GM23338 (cell line): ENCODE measurements at places on chromosomes 11 and 22.

DNA sequence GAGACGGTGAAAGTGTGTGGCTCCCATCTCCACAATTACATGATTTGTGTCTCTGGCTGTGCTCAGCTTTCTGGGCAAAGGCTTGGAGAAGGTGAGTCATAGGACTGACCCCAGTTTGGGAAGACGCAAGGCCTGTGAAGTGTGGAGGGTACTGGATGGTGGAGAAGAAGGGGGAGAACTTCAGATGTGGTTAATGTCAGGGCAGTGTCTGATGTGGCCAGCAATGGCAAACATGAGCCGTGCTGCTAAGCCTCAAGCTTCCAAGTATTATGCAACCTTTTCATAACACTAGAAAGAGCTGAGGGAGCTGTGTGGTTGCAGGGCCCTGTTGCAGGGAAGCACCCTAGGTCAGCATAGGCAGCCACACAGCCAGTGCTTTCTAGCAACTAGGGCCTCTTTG lies 110.9 kb downstream of the NTM start:
- DNase-seq = no peak

DNA sequence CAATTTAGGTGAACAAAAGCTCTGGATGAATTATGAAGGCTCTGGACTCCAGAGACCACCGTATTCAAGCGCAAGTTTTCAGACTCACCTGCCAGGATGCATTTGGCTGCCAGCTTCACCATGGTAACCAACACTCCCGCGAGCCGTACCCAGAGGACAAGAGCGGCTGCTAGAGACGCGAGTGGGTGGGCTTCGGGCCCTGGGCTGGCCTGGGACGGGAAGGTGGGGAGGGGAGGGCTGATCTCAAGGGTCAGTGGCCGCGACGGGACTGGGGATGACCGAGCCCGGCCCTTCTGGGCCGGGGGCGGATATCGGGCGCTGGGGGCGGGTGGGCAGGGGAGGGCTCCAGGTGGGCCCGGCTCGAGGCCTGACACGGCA lies 344 bp downstream of the IFT27 start:
- peak; percentile 45 for DNase-seq

- DNase-seq = no peak
These were observed 225.0 kb downstream of the CEP164 start for GRCh38 chr11:117552626-117553025.

GRCh38 chr22:18057568-18058209 lies 20.1 kb upstream of the PEX26 start:
- no peak for DNase-seq

GRCh38 chr11:81993755-81994154 lies 739.9 kb downstream of the FAM181B start:
- DNase-seq = no peak
